ENCODE measurements at places on chromosomes 4 and X.

GRCh38 chr4:24001486-24002329 is 111.9 kb upstream of the PPARGC1A start:
- no peak for DNase-seq

GRCh38 chrX:153832728-153833127 is 2.4 kb upstream of the PDZD4 start:
- no peak for DNase-seq

DNA sequence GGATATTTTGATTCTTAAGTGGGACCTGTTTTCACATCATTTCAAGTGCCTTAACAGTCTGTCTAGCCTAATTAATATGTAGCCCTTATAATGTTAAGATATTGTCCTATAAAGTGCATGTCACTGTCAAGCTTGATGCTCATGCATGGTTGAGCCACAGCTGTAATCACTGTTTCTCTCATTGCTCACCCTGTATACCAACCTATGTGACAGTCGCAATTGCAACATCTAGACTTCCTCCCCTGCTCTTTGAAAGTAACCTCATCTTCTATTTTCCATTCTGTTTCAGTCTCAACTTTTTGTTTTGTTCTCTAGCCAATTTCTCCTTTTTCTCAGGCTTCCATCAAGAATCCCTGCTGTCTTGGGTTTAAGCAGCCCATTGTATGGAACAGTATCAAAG is 24.4 kb upstream of the MSL3 start:
- DNase-seq = no peak

DNA sequence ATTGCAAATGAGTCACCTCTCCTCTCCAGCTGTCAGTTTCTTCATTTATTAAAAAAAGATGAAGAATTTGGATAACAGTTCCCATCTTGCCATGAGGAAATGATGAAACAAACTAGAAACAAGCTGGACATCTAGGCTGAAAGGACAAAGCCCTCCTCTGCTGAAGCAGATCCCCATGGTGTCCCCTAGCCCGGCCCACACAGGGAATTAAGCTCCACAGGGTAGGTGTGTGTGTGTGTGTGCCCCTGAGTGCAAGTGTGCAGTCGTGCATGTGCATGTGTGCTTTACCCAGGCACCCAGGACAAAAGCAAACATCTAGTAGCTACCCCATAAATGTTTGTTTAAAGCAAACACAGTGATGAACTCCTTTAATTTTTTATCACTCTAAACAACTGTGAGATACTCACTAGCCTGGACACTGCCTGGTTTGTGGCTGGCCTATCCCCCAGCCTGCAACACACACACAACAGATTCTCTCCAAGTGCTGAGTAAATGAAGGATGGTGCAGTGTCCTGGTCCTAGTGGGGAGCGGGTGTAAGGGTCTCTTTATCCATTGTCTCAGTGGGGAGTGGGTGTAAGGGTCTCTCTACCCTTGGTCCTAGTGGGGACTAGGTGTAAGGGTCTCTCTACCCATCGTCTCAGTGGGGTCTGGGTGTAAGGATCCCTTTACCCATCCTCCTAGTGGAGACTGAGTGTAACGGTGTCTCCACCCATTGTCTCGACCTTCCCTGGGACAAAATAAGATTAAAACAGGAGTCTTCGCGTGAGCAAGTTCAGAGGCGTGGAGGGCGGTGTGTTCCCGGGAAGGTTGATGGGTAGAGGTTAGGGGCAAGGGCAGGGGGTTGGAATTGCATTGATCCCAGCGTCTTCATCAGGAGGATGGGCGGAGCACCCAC is 688 bp upstream of the EVC start:
- DNase-seq = peak; percentile 44

DNA sequence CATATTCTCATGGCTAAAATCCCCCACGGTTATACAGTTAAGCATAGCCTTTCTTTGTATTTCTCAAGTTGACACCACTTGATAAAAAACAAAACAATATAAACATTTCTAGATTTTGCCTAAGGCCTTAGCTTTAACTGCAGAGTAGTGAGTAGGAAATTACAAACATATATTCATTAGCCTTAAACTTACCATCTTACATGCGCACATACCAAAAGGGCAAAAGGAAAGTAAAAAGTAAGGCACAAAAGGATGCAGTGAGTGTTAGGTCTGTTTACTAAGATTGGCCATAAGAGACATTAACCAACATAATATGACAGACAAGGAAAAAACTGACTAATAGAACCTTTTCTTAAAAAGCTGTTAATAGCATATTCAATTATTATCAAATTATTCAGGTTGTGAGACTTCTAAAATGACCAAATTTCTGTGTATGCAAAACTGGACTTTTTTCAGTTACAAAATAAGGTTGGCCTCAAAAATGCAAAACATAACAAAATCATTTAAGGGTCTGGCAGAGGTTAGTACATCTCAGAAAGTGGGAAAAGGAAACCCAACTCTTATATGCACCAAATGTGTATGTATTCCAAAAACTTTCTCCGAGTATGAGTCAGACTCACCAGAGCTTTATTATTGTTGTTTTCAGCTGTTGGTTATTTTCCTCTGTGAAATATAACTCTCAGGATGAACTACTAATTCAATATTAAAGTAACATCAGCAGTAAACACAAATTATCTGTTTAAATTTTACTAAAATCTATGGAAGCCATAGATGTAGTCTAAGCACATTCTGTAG is 39.9 kb downstream of the SEPSECS start:
- no peak for DNase-seq

GRCh38 chr4:58957711-58958110 is 1847.5 kb upstream of the IGFBP7 start:
- no peak for DNase-seq

GRCh38 chr4:14400307-14400706 is 602.0 kb upstream of the CPEB2 start:
- no peak for DNase-seq

- DNase-seq = no peak
Measured at GRCh38 chr4:139454111-139455045, at the start of gene RAB33B. Gene RAB33B (plus strand): TSS chr4:139454121. CDS start chr4:139454196, 75 bp downstream.

GRCh38 chr4:1960170-1960825 is 48.5 kb downstream of the NELFA start:
- no peak for DNase-seq

DNA sequence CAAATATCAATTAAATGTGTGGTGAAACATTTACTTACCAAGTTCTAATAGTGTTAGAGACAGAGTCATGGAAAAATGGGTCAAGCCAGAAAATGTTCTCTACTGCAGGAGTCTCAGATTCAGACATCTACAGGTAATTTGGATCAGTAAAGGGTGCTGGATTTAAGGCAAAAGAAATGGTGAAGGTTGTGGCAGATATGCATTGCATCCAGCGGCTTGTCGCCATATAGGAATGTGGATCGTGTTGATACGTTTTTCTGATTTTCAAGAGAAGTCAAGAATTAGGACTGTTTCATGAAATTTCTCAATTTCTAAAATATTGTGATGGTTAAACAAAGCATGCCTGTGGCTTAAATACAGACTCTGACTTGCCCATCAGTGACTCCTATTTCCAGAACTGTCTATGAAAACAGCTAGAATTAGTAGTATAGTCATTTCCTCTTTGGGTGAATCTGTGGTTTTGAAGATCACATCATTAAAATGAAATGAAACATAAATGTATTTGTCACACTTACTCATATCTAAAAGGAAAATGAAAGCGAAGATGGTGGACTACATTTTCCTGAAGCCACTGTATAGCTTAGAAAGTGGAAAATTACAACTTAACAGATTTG is 110.1 kb upstream of the VEGFC start:
- DNase-seq = peak; percentile 57

DNA sequence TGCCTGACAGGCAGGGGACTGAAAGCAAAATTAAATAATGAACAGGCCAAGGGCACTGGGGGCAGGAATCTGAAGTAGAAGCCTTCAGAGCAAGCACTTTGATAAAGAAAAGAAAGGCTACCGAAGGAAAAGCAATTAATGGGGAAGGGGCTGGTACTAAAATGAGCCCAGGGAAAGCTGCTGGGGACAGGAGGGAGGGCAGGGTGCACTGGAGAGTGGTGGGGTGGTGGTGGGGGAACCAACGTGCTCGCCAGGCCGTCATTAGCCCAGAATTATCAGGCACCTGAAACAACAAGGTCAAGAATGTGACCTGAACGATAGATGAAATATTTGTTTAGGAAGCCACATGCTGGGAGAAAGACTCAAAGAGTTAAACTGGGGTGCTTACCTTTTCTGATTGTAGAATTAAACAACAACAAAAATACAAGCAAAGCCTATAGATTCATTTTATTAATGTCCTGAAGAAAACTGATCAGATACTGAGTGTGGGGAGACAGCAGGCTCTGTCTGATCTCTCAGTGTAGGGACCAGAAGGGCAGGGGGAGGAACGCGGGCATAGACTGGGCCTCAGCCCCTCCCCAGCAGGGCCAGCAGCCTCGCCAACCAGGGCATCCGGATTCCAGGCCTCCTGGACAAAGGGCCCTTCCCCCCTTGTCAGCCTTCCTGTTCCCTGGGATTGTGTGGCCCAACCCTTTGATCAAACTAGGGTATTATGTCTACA is 239.7 kb upstream of the KLF3 start:
- peak; percentile 4 for DNase-seq

DNA sequence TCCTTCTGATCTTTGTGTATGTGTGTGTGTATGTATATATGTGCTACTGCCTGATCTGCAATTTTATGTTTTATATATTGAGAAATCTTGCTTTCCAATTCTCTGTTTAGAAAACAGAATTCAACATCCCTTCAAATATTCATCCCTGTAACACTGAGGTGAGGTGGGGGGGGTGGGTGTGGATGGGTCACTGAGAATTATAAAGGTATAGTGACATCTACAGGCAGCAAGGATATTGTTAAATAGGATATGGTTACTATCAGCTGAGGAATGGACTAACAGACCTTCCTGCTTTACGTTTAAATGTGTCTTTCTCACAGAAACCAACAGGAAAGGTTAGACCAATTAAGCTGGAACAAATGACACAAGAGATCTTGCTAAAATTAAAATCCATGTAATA is 19.0 kb upstream of the MAGEB2 start:
- peak; percentile 4 for DNase-seq
